Fibroblast of skin of left biceps (primary cell): ENCODE measurements at places on chromosomes 6 and 20.
A peak's percentile ranks its signal among the peaks of the same experiment; 100 is the strongest.

DNA sequence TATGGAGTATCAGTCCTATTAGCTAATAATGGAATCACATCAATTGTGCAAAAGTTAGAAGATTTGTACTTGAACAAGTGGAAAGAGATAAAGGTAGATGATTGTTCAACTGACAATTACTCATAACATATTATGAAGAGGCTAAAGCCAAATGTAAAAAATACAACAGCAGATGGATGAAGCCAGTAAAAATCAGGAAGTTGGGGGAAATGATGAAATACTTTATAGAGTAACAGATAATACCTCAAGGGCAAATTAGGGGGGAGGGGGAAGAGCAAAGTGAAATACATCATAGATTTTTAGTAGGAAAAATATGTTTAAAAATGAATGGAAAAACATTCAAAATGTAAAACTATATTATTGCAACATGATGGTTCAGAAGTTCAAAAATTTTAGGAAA is 114.0 kb downstream of the PDSS2 start:
- no peak for DNase-seq

- DNase-seq, result no peak
These were observed 56.4 kb downstream of the RIPOR2 start for GRCh38 chr6:24879351-24879750.

GRCh38 chr6:51411496-51412125 is 592.9 kb downstream of the TFAP2B start:
- no peak for DNase-seq

DNA sequence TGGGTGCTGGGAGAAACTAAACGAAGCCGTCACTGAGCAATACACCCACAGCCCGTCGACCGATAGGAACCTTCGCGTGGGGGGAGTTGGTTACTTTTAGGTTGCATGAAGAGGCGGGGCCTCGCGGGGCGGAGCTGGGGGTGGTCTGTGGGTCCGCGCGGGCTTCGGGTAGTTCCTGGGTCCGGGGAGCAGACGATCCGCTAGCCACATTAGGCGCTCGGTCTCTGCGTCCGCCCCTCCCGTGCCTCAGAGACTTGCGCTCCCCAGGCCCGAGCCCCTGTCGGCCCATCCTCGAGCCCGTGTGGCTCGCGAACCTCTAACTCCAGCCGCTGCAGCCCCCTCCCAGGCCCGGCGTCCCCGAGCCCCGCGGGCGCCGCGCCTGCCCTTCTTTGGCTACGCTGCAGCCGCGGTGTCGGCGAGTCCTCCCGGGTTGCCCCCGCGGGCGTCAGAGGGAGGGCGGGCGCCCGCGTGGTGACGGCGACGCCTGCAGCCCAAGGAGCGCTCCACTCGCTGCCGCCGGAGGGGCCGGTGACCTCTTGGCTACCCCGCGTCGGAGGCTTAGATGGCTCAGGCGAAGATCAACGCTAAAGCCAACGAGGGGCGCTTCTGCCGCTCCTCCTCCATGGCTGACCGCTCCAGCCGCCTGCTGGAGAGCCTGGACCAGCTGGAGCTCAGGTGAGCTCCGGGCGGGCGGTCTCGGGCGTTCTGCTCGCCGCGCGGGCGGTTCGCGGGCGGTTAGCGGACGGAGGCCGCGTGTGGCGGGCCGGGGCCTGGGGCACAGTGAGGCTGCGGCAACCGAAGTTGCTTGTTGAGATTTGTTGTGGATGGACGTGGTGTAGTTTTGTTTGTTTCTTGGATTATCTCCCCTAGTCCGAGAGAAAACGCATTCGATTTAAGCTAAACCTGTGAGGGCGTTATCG is at the start of gene BAG2:
Gene BAG2 (plus strand): TSS at position 191 of the 920 bp plus-strand sequence. CDS start 372 bp downstream, at position 563.
- DNase-seq, result peak; percentile 75

DNA sequence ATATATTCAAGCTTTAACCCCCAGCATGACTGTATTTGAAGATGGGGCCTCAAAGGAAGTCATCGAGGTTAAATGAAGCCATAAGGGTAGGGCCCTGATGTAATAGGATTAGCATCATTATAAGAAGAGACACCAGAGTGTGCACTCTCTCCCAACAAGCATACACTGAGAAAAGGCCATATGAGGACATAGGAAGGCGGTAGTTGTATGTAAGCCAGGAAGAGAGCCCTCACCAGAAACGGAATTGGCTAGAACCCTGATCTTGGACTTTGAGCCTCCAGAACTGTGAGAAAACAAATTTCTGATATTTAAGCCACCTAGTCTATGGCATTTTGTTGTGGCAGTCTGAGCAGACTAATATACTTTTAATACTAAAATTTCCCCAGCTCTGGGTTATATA is 150.1 kb upstream of the STXBP5 start:
- no peak for DNase-seq

DNA sequence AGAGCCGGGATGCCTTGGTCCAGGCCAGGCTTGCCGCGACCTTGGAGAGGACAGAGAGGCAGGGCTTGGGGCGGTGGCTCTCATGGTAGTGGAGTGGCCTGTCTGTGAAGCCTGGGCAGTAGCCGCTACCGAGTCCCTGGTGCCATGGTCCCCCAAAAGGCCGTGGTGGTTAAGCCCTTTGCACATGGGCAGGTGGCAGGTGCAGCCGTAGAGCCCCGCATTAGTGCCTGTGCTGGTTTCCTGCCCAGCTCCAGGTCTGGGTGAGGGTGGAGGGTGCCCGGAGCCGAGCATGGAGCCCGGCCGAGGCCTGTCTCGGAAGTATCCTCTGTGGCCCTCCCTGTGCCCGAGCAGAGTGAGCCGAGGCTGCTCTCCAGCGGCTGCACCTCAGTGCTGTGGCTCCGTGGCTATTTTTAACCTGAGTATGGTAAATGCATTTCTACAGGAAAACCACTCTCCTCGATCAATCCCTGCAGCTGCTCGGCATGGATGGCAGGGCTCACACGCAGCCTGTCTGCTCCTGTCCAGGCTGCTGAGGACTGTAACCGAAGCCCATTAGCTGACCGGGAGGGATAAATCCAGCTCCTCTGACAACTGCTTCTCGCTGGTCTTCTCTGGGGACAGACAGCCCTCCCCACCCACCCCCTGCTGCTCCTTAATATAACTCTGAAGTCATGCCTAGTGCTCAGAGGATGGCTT is 36.3 kb upstream of the GATA5 start:
- DNase-seq, result no peak

GRCh38 chr20:59403261-59403961 is 103.0 kb downstream of the EDN3 start:
- DNase-seq, result no peak

- DNase-seq, result no peak
These were observed 989 bp downstream of the SERINC3 start for GRCh38 chr20:44520881-44521280.

DNA sequence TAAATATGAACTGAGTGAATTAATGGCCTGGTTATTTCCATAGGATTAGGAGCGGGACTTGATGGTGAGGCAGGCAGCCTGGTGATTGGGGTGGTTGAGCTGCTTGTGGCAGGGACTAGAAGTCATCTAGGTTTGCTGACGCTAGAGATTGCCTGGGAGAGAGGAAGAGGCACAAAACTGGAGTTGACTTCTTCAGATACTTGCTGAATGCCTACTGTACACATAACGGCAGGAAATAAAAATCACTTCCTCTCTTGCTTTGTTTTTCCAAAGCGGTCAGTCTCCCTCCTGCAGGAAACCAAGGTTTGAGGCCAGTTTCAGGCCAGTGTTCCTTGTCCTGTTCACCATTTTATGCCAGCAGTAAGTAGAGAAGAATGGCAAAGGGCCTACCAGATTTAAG is 36.7 kb upstream of the MYLIP start:
- no peak for DNase-seq

DNA sequence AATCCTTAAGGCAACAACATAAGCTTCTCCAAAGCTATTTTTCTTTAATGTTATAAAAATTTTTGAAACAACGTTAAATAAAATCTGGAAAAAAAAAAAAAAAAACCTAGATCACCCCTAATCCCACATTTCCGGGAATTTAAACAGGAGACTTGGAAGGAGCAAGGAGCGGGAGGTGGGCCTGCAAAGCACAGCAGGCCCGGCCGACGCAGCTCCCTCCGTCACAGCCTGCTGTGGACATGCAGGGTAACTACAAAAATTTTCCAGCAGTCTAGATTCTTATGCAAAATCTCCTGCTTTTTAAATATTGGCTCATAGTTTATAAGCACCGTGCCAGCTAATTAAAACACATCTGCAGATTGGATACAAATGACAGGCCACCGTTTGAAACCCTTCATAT is 23.5 kb downstream of the FOXF2 start:
- no peak for DNase-seq

DNA sequence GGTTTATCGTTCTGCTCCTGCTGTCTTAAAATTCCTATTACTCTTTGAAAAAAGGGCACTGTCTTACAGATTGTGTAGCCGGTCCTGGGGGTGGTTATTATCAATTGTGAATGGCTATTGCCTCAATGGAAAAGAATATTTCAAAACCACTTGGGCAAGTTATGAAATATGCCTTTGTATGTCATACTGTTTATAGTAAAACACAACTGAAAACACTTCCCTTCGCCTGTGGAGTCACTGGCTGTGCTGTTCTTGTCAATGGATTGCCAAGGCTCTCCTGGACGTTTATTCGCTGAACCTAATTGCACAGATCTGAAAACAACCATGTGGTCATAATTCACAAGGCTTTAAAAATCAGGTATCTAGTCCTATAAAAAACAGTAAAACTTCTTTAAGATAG is 47.8 kb upstream of the TAGAP start:
- DNase-seq, result no peak

DNA sequence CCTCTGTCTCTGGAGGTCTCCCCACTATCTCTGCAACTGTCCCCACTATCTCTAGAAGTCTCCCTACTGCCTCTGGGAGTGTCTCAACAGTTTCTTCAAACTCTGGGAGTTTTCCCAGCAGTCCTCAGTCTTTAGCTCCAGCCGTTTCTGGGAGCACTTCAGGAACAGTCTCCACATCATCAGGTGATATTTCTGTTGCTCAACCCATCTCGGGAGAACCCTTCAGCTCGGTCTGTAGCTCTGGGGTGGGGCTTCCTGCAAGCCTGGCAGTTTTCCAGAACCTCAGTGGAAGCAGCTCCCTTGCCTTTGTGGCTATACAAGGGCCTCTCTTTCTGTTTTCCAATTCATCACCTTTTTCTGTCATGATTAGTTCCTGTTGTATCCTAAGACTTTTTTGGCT is 3.0 kb upstream of the SFTA2 start:
- DNase-seq, result no peak

GRCh38 chr6:64895945-64896344 is 811.1 kb downstream of the EYS start:
- no peak for DNase-seq

- no peak for DNase-seq
These were observed 191.8 kb upstream of the LRFN2 start for GRCh38 chr6:40778918-40779317.

GRCh38 chr6:38400764-38401163 is 239.0 kb downstream of the BTBD9 start:
- no peak for DNase-seq

GRCh38 chr6:36171573-36171972 is 25.0 kb upstream of the BRPF3 start:
- no peak for DNase-seq

- DNase-seq, result no peak
These were observed 67.8 kb downstream of the SCAND1 start for GRCh38 chr20:35886537-35886936.

- DNase-seq, result no peak
These were observed 368.5 kb upstream of the SYNCRIP start for GRCh38 chr6:86010915-86011786.

- DNase-seq, result no peak
These were observed 14.3 kb downstream of the BICRAL start for GRCh38 chr6:42796171-42796570.

DNA sequence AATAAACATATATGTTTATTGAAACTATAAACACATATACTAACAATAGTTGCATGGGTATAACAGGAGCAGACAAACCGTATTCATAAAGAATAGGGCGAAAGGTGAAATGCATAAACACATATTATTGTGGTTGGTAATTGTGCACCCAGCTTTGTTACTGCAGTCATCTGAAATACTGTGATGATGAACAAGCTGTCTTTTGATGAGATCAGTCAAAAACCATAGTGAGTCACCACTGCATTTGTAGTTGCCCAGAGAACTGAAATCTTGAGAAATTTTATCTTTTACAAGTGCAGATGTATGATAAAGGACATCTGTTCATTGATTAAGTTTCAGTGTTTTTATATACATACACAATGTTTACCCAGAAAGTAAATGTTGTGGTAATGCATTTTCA is 133.7 kb downstream of the MYO6 start:
- peak; percentile 19 for DNase-seq

DNA sequence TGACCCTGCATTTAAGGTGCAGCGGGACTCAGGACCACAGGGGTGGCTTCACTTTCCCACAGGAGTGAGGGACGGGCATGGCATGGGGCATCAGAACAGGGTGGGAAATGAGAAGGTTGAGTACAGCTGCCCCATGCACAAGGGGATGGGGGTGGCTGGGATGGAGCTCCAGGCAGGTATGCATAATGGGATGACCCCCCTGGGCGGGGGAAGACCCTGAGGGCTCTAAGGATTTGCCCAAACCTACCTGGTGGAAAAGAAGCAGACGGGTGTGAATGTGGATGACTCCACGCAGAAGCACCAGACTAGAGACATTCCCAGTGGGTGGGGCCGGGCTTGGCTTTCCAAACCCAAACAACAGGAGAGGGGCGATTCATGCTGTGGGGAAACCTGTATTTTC is 200.3 kb downstream of the SYNDIG1 start:
- no peak for DNase-seq

- no peak for DNase-seq
These were observed 165.6 kb downstream of the FOXA2 start for GRCh38 chr20:22418738-22419137.

- DNase-seq, result no peak
These were observed 71.2 kb upstream of the SLCO4A1 start for GRCh38 chr20:62570897-62571668.

- DNase-seq, result no peak
These were observed 150.2 kb downstream of the TBC1D7 start for GRCh38 chr6:13178107-13178506.

- DNase-seq, result no peak
These were observed 54.8 kb downstream of the EDN3 start for GRCh38 chr20:59355242-59355641.

DNA sequence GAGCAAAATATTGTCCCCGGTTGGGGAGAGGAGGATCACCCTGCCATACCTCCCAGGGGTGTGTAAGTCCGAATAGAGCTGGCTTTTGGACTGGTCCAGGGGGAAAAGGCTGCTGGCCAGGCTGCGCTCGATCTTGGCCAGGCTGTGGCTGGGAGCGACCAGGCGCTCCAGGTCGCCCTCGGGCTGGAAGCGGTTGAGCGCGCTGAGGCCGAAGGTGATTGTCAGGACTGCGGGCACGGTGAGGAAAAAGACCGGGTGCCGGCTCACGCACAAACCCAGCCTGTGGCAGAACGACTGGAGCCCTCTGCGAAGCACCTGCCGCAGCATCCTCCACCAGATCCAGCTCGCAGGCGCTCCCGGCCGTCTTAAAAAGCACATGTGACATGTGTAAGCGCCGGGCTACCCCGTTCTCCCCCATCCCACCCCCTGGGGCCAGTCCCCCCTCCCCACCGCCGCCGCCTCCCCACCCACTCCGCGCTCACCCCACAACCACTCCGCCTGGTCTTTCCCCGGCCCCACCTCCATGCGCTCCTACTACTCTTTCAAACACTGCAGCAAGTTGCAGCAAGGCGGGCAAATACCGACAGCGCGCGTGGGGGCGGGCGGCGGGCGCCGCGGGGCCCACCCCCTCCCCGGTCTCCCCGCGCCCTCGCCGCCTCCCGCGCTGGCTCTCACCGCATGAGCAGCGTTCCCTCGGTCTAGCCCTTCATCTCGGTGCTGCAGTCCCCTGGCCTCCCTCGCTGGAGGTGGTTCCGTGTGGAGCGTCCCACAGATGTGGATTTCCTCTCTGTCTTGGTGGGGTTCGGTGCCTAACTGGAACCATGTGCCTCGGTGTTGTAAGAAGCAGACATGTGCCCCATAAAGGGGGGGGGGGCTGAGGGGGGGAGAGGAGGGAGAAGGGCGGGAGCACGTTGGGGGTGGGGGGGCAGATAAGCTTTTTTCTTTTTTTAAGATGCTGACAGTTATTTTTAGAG is 42.4 kb downstream of the PTCHD4 start:
- no peak for DNase-seq
